ENCODE measurements at places on chromosomes 3 and 15. TPM values are rescaled to one million over a fixed set of nuclear protein-coding genes. Genes with fewer than 3 reads are reported as not detected.

KNG1 gene
- total RNA-seq: not detected

- H3K36me3 ChIP-seq: no peaks in the 10 kb centered on the region
- H3K4me1 ChIP-seq: no peaks in the 10 kb centered on the region
- H3K27ac ChIP-seq: no peak overlapping the region
These were observed 287.5 kb downstream of the ULK4 start for GRCh38 chr3:41674449-41674848.

GRCh38 chr3:31406896-31407295, 125.8 kb upstream of the STT3B start:
- no peak overlapping the region for H3K4me3 ChIP-seq
- no peaks in the 10 kb centered on the region for H3K27me3 ChIP-seq
- H3K27ac ChIP-seq: no peak overlapping the region
- no peaks in the 10 kb centered on the region for H3K36me3 ChIP-seq
- H3K4me1 ChIP-seq: no peaks in the 10 kb centered on the region
- DNase-seq: no peak

ITGA11 gene
- total RNA-seq: 15.5 TPM

- no peak for DNase-seq
- H3K27me3 ChIP-seq: no peaks in the 10 kb centered on the region
- no peak overlapping the region for H3K27ac ChIP-seq
- no peaks in the 10 kb centered on the region for H3K4me1 ChIP-seq
- H3K36me3 ChIP-seq: no peaks in the 10 kb centered on the region
- H3K4me3 ChIP-seq: no peak overlapping the region
These were observed 203.6 kb downstream of the LSAMP start for GRCh38 chr3:116241677-116242076.

DNA sequence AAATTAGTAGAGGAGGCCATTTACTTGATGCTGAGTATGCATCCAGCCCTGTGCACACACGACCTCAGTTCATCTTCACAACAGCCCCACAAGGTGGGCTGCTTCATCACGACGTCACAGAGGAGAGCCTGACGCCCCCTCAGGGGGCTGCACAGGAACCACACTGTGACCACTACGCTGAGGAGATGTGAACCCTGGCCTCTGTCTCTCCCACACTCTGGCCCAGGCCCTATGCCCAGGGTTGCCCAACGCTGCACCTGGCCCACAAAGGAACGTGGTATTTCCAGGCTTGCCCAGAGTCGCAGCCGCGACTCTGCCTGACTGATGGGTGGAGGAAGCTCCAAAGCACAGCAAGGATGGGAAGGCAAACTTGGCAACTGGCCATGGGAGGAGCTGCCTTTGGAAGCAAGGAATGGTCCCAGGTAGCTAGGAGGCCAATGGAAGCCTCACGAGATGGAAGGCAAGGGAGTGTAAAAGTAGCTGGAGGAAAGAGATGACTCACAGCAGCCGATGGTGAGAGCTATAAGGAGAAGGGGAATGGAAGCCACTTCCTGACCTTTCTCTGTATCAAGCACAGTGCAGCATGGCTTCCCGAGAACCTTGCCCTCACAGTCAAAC, 226.0 kb downstream of the KLF13 start:
- no peaks in the 10 kb centered on the region for H3K36me3 ChIP-seq
- no peak overlapping the region for H3K4me3 ChIP-seq
- no peaks in the 10 kb centered on the region for H3K27me3 ChIP-seq
- H3K27ac ChIP-seq: no peak overlapping the region
- H3K4me1 ChIP-seq: peaks cover 6% of the 10 kb centered on the region
- no peak for DNase-seq

DNA sequence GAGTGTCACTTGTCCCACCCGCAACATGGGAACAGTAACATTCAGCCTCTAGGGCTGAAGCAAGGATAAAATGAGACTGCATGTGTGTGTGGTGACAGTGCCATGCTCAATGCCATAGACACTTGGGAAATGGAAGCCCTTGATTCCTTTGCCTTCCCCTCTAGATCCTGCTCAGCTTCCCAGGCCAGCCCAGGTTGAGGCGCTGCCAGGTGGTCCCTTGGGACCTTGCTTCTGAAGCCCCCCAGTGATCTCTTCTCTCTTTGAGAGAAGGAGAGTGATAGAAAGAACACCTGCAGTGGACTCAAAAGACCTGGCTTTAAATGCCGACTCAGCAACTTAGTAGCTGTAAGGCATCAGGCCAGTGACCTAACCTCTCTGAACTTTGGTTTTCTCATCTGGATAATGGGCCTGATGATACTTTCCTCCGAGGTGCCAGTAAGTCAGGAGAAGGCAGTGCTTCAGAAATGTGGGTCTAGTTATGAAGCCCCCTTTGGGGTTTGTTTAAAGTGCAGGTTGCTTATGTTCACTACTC, 144.5 kb downstream of the RPLP1 start:
- H3K27me3 ChIP-seq: no peaks in the 10 kb centered on the region
- no peak for DNase-seq
- peaks cover 24% of the 10 kb centered on the region for H3K4me1 ChIP-seq

DNASE1L3 gene
- total RNA-seq: 13.3 TPM

- no peaks in the 10 kb centered on the region for H3K36me3 ChIP-seq
- DNase-seq: no peak
- no peaks in the 10 kb centered on the region for H3K4me1 ChIP-seq
- H3K4me3 ChIP-seq: no peak overlapping the region
These were observed 635.1 kb upstream of the AGTR1 start for GRCh38 chr3:148062590-148062989.

- no peaks in the 10 kb centered on the region for H3K36me3 ChIP-seq
- H3K27ac ChIP-seq: no peak overlapping the region
- H3K4me3 ChIP-seq: no peak overlapping the region
- H3K4me1 ChIP-seq: no peaks in the 10 kb centered on the region
These were observed 220.4 kb downstream of the OSBPL10 start for GRCh38 chr3:31760654-31761053.

- H3K4me3 ChIP-seq: no peak overlapping the region
- H3K4me1 ChIP-seq: no peaks in the 10 kb centered on the region
These were observed 183.5 kb downstream of the TJP1 start for GRCh38 chr15:29638781-29639180.

GRCh38 chr15:31516440-31516839, 189.8 kb downstream of the KLF13 start:
- H3K27ac ChIP-seq: no peak overlapping the region
- no peak overlapping the region for H3K4me3 ChIP-seq
- no peak for DNase-seq
- H3K36me3 ChIP-seq: no peaks in the 10 kb centered on the region
- no peaks in the 10 kb centered on the region for H3K4me1 ChIP-seq

DNA sequence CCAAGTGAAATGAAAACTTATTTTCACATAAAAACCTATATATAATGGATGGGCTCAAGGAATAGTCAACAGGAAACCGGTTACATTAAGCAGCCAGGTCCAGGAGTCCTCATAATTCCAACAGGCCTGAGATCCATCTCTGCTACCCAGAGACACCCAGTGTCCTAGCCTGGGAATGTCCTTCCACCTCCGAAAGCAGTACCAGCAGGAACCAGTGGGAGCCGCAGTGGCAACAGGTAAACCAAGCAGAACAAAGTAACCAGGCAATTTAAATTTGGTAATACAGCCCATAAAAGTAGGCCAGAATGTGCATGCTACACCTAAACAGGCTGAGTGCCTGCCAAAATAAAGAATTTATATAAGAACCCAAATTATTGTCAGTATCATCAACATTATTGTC, 195.6 kb downstream of the ZBBX start:
- no peaks in the 10 kb centered on the region for H3K4me1 ChIP-seq
- H3K36me3 ChIP-seq: no peaks in the 10 kb centered on the region
- no peak for DNase-seq

DNA sequence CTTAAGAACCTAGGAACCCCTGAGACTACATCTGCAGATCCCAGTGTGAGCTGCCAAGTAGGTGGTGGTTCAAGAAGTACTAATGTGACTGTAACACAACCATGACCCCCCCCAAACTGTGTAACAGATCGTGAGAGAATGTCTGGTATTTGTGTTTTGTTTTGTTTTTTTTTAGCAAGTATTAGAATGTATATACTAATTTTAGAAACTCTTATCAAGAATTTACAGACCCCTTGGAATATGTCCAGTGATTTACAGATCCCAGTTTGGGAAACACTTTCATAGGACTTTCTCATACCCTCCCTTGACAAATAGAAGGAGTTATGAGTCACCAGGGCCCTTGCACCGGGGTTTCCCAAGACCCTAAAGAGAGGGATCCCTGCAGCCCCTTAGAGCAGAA, 79.8 kb downstream of the SEMA5B start:
- no peak for DNase-seq
- no peaks in the 10 kb centered on the region for H3K27me3 ChIP-seq
- no peaks in the 10 kb centered on the region for H3K4me1 ChIP-seq
- no peaks in the 10 kb centered on the region for H3K36me3 ChIP-seq

DNA sequence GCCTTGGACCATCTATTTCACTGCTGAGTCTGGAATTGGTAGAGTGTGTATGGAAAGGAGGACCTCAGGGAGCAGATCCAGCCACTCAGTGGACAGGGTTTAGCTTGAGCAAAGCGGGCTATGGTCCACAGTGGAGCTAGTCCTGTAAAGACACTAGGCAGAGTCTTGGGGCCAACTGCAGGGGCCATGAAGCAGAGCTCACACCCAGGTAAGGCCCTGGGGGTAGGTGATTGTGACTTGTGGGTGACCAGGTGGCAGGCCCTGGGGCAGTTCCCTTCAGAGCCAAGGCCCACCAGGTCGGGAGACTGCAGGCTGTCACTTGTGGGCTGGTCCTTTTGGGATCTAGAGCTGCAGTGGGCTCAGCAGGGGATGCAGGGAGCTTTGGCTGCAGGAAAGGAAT, 80.8 kb upstream of the EPHB3 start:
- H3K4me1 ChIP-seq: peaks cover 6% of the 10 kb centered on the region
- DNase-seq: no peak
- H3K36me3 ChIP-seq: no peaks in the 10 kb centered on the region

DNA sequence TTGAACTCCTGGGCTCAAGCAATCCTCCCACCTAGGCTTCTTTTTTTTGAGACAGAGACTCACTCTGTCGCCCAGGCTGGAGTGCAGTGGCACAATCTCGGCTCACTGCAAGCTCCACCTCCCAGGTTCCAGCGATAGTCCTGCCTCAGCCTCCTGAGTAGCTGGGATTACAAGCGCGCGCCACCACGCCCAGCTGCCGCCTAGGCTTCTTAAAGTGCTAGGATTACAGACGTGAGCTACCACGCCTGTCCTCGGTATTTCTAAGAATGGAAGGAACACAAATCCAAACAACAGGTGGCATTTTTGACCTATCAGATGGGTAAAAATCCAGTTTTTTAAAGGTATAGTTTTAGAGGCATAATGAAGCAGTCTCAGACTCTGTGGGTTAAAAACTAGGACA, 113.8 kb downstream of the ANP32A start:
- no peak for DNase-seq
- H3K4me3 ChIP-seq: no peak overlapping the region
- no peak overlapping the region for H3K27ac ChIP-seq
- no peaks in the 10 kb centered on the region for H3K36me3 ChIP-seq

- H3K4me3 ChIP-seq: no peak overlapping the region
- peaks cover 27% of the 10 kb centered on the region for H3K4me1 ChIP-seq
- no peaks in the 10 kb centered on the region for H3K36me3 ChIP-seq
- DNase-seq: no peak
These were observed 7.5 kb upstream of the PCSK6 start for GRCh38 chr15:101497017-101497416.

CDHR4 gene
- total RNA-seq: not detected

P2RY12 gene
- 1.2 TPM for total RNA-seq

- peaks cover 26% of the 10 kb centered on the region for H3K4me1 ChIP-seq
- no peak overlapping the region for H3K27ac ChIP-seq
- no peaks in the 10 kb centered on the region for H3K27me3 ChIP-seq
These were observed 2.5 kb upstream of the FSIP1 start for GRCh38 chr15:39785139-39785538.

- no peak overlapping the region for H3K27ac ChIP-seq
- H3K4me3 ChIP-seq: no peak overlapping the region
- H3K36me3 ChIP-seq: peaks cover 17% of the 10 kb centered on the region
- H3K27me3 ChIP-seq: no peaks in the 10 kb centered on the region
- peaks cover 33% of the 10 kb centered on the region for H3K4me1 ChIP-seq
These were observed 8.5 kb downstream of the MESP2 start for GRCh38 chr15:89784686-89784960.

IL17RE gene
- total RNA-seq: 15.2 TPM

- H3K27ac ChIP-seq: no peak overlapping the region
- no peak for DNase-seq
- peaks cover 7% of the 10 kb centered on the region for H3K4me1 ChIP-seq
- H3K27me3 ChIP-seq: no peaks in the 10 kb centered on the region
These were observed 10.3 kb downstream of the PFKFB4 start for GRCh38 chr3:48546203-48546829.

Measured in vagina (tissue), 2 donors.